ENCODE measurements at places on chromosomes 16 and 17.

- H3K4me1 ChIP-seq: no peaks in the 10 kb centered on the region
- no peaks in the 10 kb centered on the region for H3K27me3 ChIP-seq
- no peak for DNase-seq
- H3K36me3 ChIP-seq: no peaks in the 10 kb centered on the region
- no peak overlapping the region for H3K27ac ChIP-seq
Observed at GRCh38 chr17:11293480-11293879, 52.5 kb downstream of the SHISA6 start.

DNA sequence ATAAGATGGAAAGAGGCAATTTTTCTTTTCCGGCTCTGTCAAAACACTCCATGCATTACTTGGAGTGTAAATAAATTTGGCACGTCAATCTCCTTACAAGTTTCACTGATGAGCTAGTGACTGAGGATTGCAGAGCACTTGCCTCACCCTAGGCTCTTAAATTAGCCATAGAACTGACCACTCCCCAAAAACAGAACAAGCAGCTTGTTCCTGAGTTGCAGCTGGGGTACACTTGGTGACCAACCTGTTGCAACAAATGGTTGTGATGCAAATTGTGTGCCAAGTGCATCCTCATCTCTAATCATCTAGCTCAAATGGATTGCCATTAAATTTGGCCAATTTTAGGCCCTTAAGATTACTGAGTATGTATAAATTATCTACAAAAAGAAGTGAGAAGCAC, 67.0 kb downstream of the CACNG1 start:
- no peak overlapping the region for H3K27ac ChIP-seq
- no peak for DNase-seq
- H3K36me3 ChIP-seq: peaks cover 68% of the 10 kb centered on the region
- no peak overlapping the region for H3K4me3 ChIP-seq
- no peaks in the 10 kb centered on the region for H3K27me3 ChIP-seq

DNA sequence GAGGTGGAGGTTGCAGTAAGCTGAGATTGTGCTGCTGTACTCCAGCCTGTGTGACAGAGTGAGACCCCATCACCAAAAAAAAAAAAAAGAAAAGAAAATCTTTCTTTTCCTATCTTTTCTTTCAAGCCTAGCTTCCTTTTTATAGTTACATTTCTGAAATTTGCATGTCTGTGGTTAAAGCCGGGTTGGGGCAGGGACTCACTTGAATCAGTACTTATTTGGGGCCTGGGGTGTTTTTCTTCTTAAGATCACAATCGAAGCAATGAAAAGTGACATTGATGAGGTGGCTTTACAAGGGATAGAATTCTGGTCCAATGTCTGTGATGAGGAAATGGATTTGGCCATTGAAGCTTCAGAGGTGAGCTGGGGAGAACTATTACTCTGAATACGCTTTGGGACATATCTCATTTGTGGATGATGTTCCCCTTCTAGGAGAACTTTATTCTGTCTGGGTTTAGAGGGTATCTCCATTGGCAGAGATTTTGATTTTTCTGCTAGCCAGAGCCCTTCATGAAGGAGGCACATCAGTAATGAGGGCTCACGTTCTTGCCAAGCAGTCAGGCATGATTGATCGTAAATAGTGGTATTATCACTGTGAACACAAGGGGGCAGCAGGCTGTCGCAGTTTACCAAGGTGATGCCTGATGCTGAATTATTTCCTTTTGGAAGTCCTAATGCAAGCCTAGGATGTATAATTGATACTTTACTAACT, 14.3 kb downstream of the KPNB1 start:
- peaks cover 44% of the 10 kb centered on the region for H3K4me1 ChIP-seq
- peak; percentile 74 for DNase-seq
- H3K27ac ChIP-seq: peak overlapping the region; percentile 50
- H3K36me3 ChIP-seq: peaks cover 56% of the 10 kb centered on the region
- no peak overlapping the region for H3K4me3 ChIP-seq

DNA sequence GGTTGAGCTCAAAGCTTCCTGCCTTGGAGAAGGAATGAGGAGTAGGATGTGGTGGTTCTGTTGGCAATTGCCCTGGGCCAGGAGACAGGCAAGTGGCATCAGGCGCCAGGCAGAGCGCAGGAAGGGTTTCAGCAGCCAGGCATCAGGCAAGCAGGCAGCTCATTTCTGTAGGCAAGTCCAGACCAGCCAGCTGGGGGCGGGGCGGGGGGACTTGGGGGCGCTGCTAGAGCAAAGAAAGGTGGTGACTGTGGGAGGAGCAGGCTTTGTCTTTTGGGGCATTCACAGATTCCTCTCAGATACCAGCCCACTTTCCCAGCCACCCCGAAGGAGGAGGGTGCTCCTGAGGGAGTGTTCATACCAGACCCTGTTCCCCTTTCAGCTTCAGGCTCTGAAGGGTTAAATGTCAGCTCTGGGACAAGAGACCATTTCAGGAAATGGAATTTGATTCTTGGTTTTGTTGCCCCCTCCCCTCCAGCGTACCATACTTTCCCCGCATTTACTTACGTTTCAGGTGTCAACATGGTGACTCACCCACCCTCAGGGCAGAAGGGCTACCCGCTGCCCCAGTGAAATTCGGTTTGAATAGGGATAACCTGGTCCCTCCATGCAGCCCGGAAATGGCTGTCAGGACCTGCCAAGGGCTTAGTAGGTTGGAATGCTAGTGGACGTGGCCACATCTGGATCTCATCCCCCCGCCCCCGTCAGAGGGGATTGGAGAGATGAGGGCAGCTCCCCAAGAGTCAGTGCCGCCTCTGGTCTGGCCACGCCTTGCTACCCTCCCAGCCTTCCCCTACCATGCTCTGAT, 13.2 kb downstream of the NGFR start:
- no peaks in the 10 kb centered on the region for H3K4me1 ChIP-seq
- no peak overlapping the region for H3K27ac ChIP-seq
- no peaks in the 10 kb centered on the region for H3K36me3 ChIP-seq

GRCh38 chr17:78925662-78926555, 722 bp upstream of the TIMP2 start:
- H3K4me1 ChIP-seq: peaks cover 11% of the 10 kb centered on the region
- no peak overlapping the region for H3K4me3 ChIP-seq
- no peak for DNase-seq
- H3K27ac ChIP-seq: no peak overlapping the region

DNA sequence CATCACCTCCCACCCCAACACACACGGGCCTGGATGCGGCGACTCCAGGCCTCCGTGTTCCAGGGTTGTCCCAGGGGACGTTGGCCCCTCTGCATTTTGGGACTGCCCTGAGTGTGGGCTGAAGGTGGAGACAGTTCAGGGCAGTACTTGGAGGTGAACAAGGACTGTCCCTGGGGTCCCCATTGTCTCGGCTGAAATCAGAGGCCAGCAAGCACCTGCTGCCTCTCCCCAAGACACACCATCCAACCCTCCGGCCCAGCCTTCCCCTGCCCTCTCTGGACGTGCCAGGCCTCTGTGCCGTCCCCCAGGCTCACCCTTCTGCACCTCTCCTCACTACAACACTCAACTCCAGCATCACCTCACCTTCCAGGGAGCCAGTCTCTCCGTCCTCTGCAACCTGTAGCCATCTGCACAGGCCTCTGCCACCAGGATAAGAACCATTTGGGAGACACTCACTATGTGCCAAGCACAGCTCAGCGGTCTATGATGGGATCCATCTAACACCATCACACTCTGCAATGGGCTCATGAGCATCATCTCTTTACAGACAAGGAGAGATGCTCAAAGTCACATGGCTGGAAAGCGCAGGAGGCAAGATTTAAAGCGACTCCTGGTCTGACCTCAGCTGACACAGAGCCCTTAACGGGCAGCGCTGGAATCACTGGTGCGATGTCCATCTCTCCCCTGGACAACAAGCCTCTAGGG, 104.5 kb upstream of the SEC14L1 start:
- H3K4me3 ChIP-seq: no peak overlapping the region
- DNase-seq: no peak
- H3K27ac ChIP-seq: no peak overlapping the region

DNA sequence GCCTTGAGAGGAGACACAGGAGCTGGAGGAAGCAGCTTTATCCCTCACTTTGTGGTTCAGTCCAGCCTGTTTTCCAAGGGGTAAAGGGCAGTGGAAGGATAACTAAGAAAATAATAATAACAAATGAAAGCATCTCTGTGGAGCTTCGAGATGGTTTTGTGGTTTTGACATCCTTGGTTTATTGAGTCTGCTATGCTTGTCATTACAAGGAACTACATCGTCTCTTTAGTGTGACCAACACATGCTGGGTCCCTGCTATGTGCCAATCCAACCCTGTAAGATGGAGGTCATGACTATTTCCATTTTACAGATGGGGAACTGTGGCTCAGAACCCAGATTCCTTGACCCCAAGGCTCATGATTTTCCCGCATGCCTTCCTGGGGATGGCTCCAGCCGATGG, 124.8 kb downstream of the MRM1 start:
- no peak overlapping the region for H3K4me3 ChIP-seq
- no peaks in the 10 kb centered on the region for H3K36me3 ChIP-seq
- no peak for DNase-seq
- H3K27me3 ChIP-seq: peaks cover 44% of the 10 kb centered on the region

- H3K4me3 ChIP-seq: no peak overlapping the region
- H3K36me3 ChIP-seq: no peaks in the 10 kb centered on the region
- H3K4me1 ChIP-seq: no peaks in the 10 kb centered on the region
- H3K27ac ChIP-seq: no peak overlapping the region
Observed at GRCh38 chr17:82000803-82001570, 21.7 kb downstream of the CENPX start.

DNA sequence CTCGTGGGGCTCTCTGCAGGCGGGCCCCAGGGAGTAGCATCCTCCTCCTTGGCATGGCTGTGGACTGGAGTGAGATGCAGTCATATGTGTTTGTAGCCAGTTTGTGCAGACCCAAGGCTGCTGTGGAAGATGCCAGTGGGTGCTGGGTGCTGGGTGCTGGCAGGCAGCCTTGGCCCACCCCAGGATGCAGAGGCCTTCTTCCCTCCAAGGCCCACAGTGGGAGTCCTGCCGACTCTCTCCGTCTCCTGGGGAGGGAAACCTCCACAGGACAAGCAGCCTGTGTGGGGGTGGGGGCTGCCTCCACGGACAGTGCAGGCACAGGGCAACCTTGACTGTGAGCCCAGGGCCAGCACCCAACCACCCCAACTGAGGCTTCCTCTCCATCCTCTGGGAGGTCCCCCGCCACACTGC, 13.8 kb upstream of the TMEM92 start:
- H3K27ac ChIP-seq: no peak overlapping the region
- no peak overlapping the region for H3K4me3 ChIP-seq
- H3K27me3 ChIP-seq: peaks cover 54% of the 10 kb centered on the region
- no peaks in the 10 kb centered on the region for H3K36me3 ChIP-seq
- no peaks in the 10 kb centered on the region for H3K4me1 ChIP-seq

- DNase-seq: no peak
- H3K27me3 ChIP-seq: peaks cover 10% of the 10 kb centered on the region
- no peak overlapping the region for H3K4me3 ChIP-seq
- peaks cover 26% of the 10 kb centered on the region for H3K36me3 ChIP-seq
- peaks cover 10% of the 10 kb centered on the region for H3K4me1 ChIP-seq
Observed at GRCh38 chr17:8140065-8141029, 11.9 kb downstream of the PER1 start.

GRCh38 chr17:40177275-40177874, at the start of gene RAPGEFL1:
Gene RAPGEFL1 (plus strand): TSS chr17:40177470. CDS start chr17:40177862, 392 bp downstream.
- DNase-seq: peak; percentile 89
- H3K4me1 ChIP-seq: peaks cover 9% of the 10 kb centered on the region
- H3K36me3 ChIP-seq: peaks cover 19% of the 10 kb centered on the region
- peak within 1 kb of the TSS; percentile 35 for H3K4me3 ChIP-seq
- H3K27ac ChIP-seq: peak within 1 kb of the TSS; percentile 83

- H3K4me1 ChIP-seq: peaks cover 59% of the 10 kb centered on the region
- H3K27ac ChIP-seq: peak overlapping the region; percentile 6
- DNase-seq: no peak
- H3K27me3 ChIP-seq: peaks cover 100% of the 10 kb centered on the region
- H3K4me3 ChIP-seq: peak overlapping the region; percentile 14
- H3K36me3 ChIP-seq: no peaks in the 10 kb centered on the region
Observed at GRCh38 chr17:36933512-36934143, 3.6 kb upstream of the LHX1 start.

- no peaks in the 10 kb centered on the region for H3K4me1 ChIP-seq
- H3K4me3 ChIP-seq: no peak overlapping the region
- peaks cover 4% of the 10 kb centered on the region for H3K27me3 ChIP-seq
- no peaks in the 10 kb centered on the region for H3K36me3 ChIP-seq
Observed at GRCh38 chr17:13582776-13583547, 18.8 kb downstream of the HS3ST3A1 start.

GRCh38 chr16:1026057-1026783, 44.6 kb downstream of the SOX8 start:
- no peak for DNase-seq
- H3K36me3 ChIP-seq: no peaks in the 10 kb centered on the region
- no peak overlapping the region for H3K27ac ChIP-seq
- no peaks in the 10 kb centered on the region for H3K4me1 ChIP-seq
- peaks cover 29% of the 10 kb centered on the region for H3K27me3 ChIP-seq
- H3K4me3 ChIP-seq: no peak overlapping the region

DNA sequence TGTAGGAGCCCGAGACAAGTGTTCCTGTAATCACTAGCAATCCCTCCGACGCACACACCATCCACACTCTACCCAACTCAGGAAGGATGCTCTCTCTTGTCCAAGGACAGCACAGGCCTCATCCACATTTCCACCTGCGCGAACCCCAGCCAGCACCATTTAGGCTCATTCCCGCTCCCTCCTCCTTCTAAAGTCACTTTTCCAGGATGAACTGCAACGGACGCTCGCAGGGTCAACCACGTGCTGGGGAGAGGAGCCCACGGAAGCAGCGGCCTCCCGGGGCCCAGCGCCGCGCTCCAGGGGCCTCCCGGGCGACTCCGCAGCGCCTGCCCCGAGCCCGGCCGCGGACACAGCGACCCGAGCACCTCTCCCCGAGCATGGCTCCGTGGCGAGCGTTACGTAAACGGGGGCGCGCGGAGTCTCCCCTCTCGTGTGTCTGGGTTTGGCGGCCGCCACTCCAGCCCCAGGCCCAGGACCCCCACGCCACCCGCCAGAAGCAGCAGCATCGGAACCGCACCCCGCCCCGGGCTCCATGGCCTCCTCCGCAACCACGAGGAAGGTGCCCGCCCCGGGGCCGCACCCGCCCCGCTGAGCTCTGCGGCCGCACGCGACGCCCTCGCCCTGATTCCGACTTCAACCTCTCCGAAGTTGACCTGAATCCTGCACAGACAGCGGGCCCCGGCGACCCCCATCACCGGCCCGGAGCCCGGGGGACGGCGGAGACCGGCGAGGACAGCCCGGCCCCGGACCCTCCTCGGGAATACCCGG, 668 bp downstream of the USP36 start:
- H3K4me1 ChIP-seq: peaks cover 50% of the 10 kb centered on the region
- peaks cover 6% of the 10 kb centered on the region for H3K27me3 ChIP-seq
- peaks cover 30% of the 10 kb centered on the region for H3K36me3 ChIP-seq
- peak; percentile 71 for DNase-seq
- peak overlapping the region; percentile 98 for H3K4me3 ChIP-seq

All from activated naive CD4-positive, alpha-beta T cell treated with anti-CD3 and anti-CD28 coated beads, Interleukin-2, amount 10 ng/mL, durations not matched to agents 7 days and 5 days (primary cell).